ENCODE measurements at places on chromosomes 7 and 10.

- no peak for DNase-seq
Measured at GRCh38 chr10:126503392-126504062, 115.2 kb upstream of the ADAM12 start.

- peak; percentile 57 for DNase-seq
Measured at GRCh38 chr10:124647421-124648130, 96.6 kb downstream of the FAM53B start.

DNA sequence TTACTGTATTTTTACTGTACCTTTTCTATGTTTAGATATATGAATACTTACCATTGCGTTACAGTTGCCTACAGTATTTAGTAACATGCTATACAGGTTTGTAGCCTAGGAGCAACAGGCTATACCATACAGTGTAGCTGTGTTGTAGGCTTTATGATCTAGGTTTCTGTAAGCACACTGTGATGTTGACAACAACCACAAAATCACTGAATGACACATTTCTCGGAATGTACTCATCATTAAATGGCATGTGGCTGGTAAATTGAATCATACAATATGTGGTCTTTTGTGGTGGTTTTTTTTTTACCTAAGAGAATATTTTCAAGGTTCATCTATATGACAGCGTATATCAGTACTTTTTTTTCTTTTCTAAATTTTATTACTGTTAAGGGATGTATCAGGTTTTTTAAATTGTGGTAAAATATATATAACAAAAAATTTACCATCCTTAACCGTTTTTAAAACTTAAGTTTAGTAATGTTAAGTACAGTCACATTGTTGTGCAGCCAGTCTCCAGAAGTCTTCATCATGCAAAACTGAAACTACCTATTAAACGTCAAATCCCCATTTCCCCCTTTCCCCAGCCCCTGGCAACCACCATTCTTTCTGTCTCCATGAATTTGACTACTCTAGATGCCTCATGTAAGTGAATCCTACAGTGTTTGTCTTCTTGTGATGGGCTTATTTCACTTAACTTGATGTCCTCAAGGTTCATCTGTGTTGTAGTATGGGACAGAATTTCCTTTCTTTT lies 21.5 kb downstream of the BTAF1 start:
- DNase-seq = peak; percentile 46

GRCh38 chr7:151864081-151864480 lies 12.8 kb downstream of the PRKAG2 start:
- DNase-seq = no peak

DNA sequence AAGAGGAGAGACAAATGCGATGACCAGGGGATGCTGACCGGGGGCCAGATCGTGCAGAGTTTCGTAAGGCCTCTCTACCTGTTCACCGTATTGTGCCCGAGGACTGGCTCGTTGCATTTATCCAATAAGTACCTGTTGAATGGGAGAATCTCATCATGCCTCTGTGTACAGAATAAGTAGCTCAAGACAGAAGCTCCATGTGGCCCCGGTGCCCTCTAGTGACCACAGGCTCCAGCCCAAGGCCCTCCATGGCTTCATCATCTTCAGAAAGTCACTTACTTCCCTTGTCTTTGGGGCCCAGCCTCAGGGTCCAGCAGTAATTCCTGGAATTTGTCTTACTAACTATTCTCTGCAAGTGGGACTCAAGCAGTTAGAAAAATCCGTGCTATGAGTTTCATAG lies 151.0 kb downstream of the CHN2 start:
- no peak for DNase-seq
